Fibroblast of skin of right quadriceps (primary cell): ENCODE measurements at places on chromosomes 5 and 9.

DNA sequence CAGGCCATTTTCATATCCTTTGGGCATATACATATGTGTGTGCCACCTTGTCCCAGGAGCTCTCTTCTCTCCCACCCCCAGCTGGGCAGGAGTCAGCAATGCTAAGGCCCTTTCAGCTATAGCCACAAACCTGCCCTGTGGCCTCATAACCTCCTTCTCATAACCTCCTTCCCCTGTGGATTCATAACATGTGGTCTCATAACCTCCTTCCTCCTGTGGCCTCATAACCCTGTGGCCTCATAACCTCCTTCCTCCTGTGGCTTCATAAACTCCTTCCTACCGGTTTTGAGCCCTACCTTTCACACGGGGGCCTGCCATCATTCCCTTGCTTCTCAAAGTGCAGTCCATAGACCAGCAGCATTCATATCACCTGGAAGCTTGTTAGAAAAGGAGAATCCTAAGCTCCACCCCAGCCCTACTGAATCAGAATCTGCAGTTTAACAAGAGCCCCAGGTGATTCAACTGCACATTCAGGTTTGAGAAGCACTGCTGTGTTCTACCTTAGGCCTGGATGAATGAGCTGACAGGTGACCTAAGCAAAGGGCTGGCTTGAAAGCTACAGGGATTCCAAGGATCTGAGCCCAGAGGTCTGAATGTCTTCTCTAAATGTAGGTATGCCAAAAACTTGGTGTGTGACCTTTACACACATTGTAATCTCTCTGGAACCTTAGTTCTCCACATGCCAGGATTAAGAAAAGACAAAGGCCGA is 41.9 kb upstream of the PLPP6 start:
- DNase-seq: no peak

DNA sequence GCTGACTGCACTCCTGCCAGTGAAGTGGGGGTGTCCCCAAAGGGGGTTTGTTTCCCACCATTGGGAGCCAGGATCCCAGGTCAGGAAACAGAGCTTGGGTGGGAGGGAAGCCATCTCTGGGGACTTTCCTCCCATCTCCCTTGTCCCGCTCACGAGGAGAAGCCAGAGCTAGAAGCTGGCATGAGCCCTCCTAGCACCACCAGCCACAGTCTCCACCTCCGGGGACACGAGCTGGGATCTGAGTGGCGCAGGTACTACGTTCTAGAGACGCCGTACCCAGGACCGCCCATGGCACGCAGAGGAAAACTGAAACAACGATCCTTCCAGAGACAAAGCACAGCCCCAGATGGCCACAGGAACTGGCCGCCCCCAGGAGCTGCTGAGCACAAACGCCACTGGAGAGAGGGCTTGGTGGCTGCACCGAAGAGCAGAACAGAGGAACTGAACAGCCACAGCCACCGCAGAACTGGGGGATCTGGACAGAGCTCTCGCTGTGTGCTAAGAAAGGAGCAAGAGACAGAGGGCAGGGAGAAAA is 29.8 kb downstream of the ADAMTS2 start:
- DNase-seq: no peak

- DNase-seq: no peak
These were observed 1486.8 kb upstream of the C9orf72 start for GRCh38 chr9:29060041-29060440.

DNA sequence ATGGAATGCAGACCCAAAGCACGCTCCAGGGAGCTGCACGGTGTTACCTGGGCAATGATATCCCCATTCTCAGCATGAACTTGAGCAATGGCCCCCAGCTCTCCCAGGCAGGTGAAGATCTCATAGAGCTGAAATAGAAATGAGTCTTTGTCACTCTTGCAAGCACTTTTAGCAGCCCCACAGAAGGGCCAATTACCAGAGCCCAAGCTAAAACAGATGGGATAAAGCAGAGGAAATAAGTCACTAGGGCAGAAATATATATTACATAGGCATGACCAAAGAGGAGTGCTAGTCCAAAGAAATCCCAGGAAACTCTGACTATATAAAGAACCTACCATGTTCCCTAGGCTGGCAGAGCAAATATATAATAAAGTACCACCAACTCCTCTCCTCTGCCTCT is 97.3 kb downstream of the DPYSL3 start:
- DNase-seq: no peak

- no peak for DNase-seq
These were observed 2.3 kb downstream of the ADRB2 start for GRCh38 chr5:148828511-148829247.

DNA sequence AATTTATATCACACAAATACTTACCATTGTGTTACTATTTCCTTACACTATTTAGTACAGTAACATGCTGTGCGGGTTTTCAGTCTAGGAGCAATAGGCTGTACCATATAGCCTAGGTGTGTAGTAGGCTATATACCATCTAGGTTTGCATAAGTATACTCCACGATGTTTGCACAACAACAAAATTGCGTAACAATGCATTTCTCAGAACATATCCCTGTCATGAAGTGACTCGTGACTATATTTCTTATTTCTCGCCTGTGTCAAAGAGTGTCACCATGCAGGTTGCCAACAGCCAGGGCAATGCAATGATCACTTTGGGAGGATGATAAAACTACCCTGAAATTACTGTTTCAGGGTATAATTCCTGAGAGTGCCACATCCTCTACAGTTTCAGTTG is 65.6 kb upstream of the CD180 start:
- no peak for DNase-seq

GRCh38 chr5:88666761-88667495 is 216.1 kb downstream of the MEF2C start:
- no peak for DNase-seq

DNA sequence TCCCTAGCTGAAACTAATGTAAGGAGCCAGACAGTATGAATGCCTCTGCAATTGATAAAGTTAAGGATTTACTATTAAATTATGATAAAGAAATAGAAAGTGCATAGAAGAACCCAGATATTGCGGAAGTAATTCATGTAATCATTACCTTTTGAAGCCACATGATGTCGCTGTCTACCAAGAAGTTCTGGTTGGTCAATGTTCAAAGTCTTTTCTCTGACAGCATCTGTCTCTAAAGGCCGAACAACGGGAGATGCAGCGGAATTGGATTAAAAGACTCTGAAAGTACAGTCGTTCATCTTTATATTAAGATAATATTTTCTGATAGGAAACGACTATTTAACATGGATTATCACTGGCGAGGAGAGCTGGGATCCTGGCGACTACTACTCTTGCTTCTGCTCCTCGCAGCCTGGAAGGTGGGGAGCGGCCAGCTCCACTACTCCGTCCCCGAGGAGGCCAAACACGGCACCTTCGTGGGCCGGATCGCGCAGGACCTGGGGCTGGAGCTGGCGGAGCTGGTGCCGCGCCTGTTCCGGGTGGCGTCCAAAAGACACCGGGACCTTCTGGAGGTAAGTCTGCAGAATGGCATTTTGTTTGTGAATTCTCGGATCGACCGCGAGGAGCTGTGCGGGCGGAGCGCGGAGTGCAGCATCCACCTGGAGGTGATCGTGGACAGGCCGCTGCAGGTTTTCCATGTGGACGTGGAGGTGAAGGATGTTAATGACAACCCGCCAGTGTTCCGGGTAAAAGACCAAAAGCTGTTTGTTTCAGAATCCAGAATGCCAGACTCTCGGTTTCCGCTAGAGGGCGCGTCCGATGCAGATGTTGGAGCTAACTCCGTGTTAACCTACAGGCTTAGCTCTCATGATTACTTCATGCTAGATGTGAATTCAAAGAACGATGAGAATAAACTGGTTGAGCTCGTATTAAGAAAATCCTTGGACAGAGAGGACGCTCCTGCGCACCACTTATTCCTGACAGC is at the start of gene PCDHA8:
TSS of gene PCDHA8 (plus strand) at position 210 of the 985 bp plus-strand sequence. CDS start at position 345, 135 bp downstream.
- DNase-seq: no peak

- no peak for DNase-seq
These were observed 9.0 kb upstream of the QSOX2 start for GRCh38 chr9:136254381-136255165.

- no peak for DNase-seq
These were observed 406.0 kb downstream of the HINT1 start for GRCh38 chr5:130759061-130759460.

- DNase-seq: peak; percentile 70
These were observed 13.0 kb downstream of the DNAJC18 start for GRCh38 chr5:139426203-139426885.
